ENCODE measurements at places on chromosomes 12 and 14.

GRCh38 chr12:93419388-93420034, 22.2 kb downstream of the UBE2N start:
- DNase-seq: no peak

GRCh38 chr12:52338241-52338960, 17.2 kb upstream of the KRT83 start:
- no peak for DNase-seq

DNA sequence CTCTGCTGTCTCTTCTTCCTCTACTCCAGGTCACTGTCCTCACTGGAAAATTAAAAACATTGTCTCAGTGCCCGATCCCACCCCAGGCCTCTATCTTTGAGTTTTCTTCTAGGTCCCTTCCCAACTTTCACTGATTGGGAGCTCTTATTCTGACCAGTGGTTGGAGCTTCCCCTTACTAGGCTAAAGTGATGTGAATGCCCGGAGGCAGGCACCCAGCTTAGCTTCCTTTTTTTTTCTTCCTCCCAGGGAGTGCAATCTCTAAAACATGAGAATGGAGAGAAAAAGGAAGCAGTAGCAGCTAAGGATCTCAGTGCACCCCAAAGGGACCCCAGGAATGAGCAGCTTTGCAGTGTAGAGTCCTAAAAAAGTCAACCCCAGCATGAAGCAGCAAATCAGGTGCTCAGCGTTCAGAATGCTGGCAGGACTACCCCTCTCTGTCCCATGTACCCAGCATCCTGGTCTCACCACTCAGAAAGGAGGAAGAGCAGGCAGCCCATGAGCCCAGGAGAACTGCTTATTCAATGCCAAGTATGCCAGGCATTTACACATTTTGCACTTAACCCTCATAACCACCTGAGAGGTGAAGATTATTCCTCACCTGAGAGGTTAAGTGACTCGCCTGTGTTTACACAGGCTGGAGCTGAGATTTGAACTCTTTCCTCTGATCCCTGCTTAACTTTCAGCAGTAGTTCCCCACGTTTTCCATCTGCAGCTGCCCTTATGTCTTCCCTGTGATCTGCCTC, 146.2 kb upstream of the PWP1 start:
- DNase-seq: no peak

DNA sequence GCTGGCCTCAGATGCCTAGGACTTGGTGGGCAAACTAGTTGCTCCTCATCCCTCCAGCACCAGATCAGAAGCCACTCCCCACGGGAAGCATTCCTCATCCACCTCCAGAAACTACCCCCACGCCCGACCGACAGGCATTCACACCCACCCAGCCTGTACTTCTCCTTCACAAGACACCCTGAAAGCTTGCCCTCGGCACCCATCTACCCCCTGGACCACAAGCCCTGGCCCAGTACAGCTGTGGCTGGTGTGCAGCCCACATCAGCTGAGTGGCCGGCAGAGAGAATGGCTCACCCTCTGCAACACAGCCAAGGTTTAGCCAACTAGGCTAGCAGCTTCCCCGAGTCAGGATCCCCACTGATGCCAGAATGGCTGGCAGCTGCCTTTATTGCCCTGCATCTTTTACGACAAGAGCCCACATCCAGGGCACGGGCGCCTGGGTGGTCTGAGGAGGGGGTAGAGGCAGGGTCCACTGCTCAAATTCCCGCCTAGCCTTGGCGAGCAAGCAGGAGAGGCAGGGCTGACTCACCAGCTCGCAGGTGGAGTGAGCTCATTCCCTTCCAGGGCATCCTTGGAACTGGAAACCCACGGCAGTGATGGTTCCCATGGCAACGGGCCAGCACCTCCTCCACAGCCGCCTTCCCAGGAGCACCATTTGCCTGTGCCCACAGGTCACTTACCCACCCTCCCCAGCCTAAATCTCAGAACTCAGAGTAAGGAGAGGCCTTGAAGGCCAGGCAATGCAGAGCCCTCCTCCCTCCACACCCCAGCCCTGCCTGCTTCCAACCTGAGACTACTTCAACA, 17.1 kb downstream of the ACTN1 start:
- DNase-seq: no peak

DNA sequence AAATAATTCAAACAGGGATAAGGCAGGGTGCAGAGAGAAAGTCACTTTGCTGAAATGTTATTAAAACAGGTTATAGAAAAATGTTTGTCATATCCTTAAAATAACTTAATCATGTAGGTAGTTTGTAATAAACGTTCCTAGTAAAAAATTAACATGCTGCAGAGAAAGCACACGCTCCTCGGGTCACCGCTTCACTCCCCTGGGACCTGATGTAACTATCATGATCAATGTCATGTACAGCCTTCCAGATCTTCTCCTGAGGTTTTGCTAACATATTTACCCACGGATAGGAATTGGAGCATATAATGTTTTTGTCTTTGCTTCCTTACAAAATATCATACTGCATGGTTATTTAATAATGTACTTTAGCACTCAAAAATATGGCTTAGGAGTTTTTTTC, 285.1 kb upstream of the TMEM132C start:
- DNase-seq: no peak

GRCh38 chr12:56104815-56105608, 653 bp downstream of the PA2G4 start:
- peak; percentile 42 for DNase-seq

DNA sequence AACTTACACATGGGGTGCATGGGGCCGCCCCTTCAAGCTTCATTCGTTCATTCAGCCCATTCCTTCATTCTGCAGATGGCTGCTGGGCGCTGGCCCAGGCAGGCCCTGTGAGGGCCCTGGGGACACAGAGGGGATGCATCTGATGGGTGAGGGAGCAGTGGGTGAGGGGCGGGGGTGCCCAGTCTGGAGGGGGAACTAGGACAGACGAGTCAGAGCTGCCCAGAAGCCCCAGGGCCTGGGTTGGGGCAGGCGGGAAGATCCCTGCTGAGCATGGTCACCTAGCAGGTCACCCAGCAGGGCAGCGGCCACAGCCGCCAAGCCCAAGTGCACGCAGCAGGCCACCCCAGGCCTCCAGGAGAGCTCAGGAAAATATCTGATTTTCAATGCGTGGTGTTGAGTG, 14.1 kb downstream of the TRMT61A start:
- no peak for DNase-seq

DNA sequence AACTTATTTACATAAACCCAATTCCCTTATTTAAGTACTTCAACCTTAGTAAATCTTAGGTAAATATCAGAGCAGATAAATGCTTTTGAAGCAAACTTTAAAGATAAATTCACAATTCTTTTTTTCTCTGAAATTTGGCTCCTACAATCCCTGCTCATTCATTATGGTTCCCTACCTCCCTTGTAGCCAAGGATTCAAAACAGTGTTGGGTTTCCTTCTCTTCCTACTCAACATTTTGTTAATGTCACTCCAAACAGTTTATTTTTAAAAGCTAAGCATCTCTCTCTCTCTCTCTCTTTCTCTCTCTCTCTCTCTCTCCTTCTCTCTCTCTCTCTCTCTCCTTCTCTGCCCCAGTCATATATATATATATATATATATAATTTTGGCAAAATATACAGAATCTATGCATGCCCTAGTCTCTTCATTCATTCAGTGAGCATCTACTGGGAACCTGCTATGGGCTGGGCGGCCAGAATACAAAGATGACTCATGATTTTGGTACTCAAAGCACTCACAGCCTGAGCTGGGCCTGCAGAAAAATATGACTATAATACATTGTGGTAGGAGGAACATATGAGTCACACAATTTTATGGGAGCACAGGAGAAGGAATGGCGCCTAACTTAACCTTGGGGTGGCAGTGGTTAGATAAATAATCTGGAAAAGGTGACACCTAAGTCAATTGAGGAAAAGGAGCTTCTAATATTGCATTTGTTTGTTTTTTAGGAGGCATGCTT, 123.7 kb upstream of the DHRS4 start:
- DNase-seq: no peak

GRCh38 chr14:104658325-104658712, 31.1 kb upstream of the INF2 start:
- DNase-seq: no peak

DNA sequence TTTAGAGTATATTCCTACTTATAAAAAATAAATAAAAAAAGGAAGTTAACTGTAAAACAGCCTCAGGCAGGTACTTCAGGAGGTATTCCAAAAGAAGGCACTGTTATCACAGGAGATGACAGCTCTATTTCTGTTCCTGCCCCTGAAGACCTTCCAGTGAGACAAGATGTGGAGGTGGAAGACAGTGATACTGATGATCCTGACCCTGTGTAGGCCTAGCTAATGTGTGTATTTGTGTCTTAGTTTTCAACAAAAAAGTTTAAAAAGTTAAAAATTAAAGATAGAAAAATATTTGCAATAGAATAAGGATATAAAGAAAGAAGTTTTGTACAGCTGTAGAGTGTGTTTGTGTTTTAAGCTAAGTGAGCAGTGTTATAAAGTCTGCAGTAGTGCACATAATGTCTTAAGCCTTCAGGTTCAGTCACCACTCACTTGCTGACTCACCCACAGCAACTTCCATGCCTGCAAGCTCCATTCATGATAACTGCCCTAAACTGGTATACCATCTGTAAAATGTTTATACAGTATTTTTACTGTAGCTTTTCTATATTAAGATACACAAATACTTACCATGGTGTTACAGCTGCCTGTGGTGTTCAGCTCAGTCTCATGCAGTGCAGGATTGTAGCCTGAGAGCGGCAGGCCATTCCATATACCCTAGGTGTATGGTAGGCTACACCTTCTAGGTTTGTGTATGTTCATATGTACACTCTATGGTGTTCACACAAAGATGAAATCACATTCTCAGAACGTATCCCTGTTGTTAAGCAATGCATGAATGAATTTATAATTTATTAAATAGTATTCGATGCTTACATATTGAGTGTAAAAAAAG, 121.1 kb downstream of the ANO6 start:
- DNase-seq: no peak

GRCh38 chr12:114445401-114446323, 39.7 kb upstream of the TBX5 start:
- no peak for DNase-seq

- DNase-seq: no peak
Observed at GRCh38 chr12:107894589-107894988, 120.1 kb downstream of the ASCL4 start.

GRCh38 chr12:131499160-131499863, 211.6 kb upstream of the SFSWAP start:
- DNase-seq: no peak

DNA sequence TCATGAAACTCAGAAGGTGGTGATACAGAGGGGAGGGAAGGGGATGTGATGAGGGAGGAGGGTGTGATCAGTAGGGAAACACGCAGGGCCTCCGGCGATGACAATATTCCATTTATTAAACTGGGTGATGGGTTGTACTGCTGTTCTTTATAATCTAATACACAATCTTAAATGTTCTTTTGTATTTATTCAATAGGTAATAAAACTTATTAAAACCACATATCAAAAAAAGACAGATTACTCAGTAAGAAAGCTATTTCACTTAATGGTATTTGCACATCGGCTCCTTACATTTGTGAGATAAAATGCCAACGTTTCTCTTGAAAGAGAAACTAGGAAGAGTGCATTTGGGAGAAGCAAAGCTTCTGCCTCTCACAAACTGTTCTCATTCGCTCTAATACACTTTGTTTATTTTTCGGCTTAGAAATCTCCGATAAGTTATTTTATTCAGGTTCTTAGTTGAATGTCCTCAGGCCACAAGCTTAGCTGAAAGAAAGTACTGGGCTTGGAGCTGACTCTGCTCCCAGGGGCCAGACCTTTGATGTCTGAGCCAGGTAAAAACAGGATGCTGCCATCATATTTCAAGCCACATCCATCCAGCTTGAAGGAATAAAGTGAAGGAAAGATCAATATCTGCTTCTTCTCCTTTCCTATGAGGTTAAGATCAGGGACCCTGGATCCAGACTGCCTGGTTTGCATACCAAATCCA, 17.5 kb downstream of the STON2 start:
- no peak for DNase-seq

DNA sequence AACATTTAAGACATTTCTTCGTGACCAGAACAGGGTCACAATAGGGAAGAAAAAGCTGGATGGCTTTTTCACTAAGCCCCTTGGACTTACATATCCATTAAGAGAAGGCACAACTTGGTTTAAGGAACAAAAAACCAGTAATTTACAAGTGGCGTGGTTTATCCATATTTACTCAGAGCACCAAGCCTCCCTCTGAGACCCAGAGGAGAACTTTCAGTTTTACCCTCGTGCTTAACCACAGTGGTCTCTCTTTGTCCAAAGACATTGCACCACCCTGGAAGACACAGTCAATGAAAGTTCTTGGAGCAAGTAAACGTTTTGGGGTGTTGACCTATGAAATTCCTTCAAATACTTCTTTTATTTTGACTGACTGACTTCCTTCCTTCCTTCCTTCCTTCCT, 52.5 kb downstream of the SSPN start:
- no peak for DNase-seq

DNA sequence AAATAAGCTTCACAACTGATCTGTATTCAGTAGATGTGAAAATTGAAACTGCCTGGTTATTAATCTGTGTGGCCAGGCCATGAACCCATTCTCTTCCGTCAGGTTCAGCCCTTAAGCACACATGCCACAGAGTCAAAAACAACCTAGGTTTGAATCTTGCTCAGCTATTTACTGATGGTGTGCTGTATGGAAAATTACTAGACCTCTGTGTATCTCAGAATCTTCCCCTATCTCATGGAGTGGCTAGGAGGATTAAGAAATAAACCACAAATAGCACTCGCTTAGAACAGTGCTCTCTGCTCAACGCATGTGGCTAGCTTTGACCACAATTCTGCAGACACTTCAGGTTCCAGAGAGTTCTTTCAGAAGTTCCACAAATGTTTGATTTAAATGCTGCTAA, 240.7 kb upstream of the PLEKHG7 start:
- DNase-seq: no peak

GRCh38 chr14:104677512-104678332, 11.7 kb upstream of the INF2 start:
- peak; percentile 88 for DNase-seq

- no peak for DNase-seq
Observed at GRCh38 chr14:59123975-59124374, 64.5 kb upstream of the DAAM1 start.

- no peak for DNase-seq
Observed at GRCh38 chr12:90839346-90839745, 115.6 kb downstream of the CCER1 start.

Data from activated CD4-positive, alpha-beta memory T cell treated with anti-CD3 and anti-CD28 coated beads for 36 hours (primary cell).